GM23248 (cell line): ENCODE measurements at places on chromosomes 11 and 22. TPM values are rescaled to one million over a fixed set of nuclear protein-coding genes. Genes with fewer than 3 reads are reported as not detected.

Gene CACNA1I
- not detected in 2 replicates for polyA plus RNA-seq

DNA sequence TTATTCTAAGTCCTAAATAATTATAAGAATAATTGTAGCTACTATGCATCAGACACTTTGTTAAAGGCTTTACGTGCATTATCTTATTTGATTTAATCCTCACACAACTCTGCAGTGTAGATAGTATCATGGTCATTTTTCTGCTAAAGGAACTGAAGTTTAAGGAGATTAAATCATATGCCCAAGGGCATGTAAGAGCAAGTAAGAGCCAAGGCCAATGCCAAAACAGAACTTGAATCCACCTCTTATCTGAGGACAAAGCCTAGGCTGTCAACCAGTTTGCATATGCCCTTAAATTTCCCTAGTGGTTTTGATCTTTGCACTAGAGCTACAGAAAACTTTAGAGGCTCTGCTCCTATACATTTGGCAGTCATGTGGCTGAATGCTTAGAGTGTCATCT is 65.6 kb upstream of the OR5AK2 start:
- DNase-seq = no peak

Gene NNMT
- polyA plus RNA-seq = 1,317 and 1,390 TPM in 2 replicates

- DNase-seq = no peak
Observed at GRCh38 chr11:70587075-70587389, 188.7 kb downstream of the CTTN start.

- DNase-seq = peak; percentile 79
Observed at GRCh38 chr11:2885678-2886081, at the start of gene CDKN1C. Gene CDKN1C, minus strand, starts transcription at chr11:2885775. Its CDS starts 319 bp downstream, at chr11:2885456.

Gene DEPDC7
- 9.7 and 9.9 TPM in 2 replicates for polyA plus RNA-seq
